ENCODE measurements at places on chromosomes 12 and 14.
A peak's percentile ranks its signal among the peaks of the same experiment; 100 is the strongest.

DNA sequence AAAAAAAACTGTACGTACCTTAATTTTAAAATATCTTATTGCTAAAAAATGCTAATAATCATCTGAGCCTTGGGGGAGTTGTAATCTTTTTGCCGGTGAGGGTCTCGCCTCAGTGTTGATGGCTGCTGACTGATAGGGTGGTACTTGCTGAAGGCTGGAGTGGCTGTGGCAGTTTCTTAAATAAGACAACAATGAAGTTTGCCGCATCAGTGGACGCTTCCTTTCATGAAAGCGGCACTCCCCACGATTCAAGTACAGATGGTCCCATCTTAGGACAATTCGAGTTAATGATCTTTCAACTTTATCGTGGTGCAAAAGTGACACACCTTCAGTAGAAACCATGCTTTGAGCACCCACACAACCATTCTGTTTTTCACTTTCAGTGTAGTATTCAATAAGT is 7.6 kb upstream of the PLD4 start:
- no peak for DNase-seq

- DNase-seq = peak; percentile 56
Measured at GRCh38 chr12:55188974-55189556, 31.8 kb upstream of the OR10A7 start.

GRCh38 chr12:12943586-12944260 is 8.2 kb downstream of the GPRC5D start:
- no peak for DNase-seq

DNA sequence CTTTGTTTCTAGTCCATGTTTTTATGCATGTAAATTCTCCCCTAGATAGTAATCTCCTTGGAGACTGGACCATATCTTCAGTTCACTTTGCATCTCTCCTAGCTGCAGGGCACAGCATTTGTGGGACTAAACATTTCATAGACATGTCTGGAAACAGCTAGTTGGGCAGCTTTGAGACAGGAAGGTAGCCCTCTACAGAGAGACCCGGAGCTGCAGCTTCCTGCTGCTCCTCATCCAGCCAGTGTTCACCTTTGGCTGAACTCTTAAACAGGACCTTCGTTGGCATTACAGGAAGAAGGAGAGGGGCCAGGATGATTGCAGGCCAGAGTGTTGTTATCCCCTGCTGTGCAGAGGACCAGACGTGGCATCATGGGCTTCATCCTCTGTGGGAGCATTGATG is 52.9 kb downstream of the GNS start:
- DNase-seq = no peak

DNA sequence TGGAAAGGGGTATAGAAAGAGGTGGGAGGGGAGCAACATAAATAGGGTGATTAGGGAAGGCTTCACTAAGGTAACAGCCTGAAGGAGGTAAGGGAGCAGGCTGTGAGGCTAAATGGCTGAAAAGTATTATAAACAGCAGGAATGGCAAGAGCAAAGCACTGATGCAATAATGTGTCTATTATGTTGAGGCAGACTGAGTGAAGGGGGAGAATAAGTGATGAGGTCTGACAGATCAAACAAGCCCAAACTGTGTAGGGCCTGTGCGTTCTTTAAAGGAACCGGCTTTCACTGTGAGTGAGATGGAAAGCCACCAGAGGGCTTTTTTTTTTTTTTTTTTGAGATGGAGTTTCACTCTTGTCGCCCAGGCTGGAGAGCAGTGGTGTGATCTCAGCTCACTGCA is 6.7 kb upstream of the VCPKMT start:
- DNase-seq = no peak

- no peak for DNase-seq
Measured at GRCh38 chr12:14613718-14614117, 46.0 kb upstream of the PLBD1 start.

GRCh38 chr12:123720141-123720814 is 8.1 kb downstream of the ATP6V0A2 start:
- no peak for DNase-seq

GRCh38 chr12:6941267-6941666 is 2.3 kb upstream of the RNU7-1 start:
- DNase-seq = no peak

DNA sequence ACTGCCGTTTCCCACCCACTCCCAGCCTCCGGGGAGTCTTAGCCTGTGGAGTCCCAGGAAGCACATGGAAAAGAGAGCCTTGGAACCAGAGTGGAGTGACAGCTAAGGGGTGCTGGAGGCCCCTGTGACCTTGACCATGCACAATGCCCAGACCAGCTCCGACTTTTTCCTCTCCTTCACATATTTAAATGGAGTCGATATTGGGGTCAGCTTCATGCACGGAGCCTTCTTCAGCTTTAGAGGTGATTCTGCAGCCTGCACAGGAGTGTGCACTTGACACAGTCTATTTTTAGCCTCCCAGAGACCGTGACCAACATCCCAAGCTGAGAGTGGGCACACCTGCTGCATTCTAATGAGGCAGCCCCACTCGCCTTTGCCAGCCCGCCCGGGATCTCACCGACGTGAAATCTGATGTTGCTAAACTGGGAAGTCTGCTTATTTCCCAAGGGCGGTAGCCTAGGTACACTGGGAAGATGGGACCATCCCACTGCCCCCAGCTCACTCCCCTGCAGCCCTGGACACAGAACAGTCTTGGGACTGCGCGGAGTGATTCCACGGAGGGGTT is 47.5 kb downstream of the PRMT8 start:
- no peak for DNase-seq

- no peak for DNase-seq
Measured at GRCh38 chr12:24049101-24049500, 99.6 kb upstream of the SOX5 start.

GRCh38 chr12:80445083-80445793 is 1.2 kb downstream of the PTPRQ start:
- no peak for DNase-seq

DNA sequence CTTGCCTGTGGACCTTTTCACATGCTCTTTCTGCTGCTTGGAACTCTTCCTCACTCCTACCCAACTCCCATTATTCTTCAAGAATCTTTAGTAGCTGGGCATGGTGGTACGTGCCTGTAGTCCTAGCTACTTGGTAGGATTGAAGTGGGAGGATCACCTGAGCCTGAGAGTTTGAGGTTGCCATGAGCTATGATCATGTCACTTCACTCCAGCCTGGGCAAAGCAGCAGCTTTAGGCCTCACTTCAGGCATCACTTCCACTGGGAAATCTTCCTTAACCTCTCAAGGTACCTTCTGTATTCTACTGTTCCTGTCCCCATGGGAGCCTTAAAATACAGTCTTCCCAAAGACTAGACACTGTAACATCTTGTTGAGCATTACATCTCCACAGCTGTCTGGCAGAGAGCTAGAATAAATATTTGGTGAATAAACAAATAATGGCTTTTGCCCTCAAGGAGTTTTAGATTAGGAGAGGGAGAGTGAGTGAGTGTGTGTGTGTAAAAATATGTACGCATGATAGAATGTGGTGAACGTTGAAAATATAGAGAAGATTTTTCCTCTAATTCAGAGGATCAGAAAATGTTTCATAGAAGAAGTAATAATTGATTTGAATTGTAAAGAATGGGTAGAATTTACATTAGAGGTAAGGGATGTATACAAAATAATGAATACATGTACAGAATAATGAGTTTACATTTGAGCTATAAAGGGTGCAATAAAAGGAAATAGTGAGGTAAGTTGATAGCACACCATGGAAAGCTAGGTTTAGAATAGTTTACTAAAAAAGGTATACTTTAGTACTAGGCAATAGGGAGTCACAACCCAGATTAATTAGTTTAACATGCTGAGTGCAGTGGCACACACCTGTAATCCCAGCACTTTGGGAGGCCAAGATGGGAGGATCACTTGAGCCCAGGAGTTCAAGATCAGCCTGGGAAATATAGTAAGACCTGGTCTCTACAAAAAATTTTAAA is 29.2 kb upstream of the BMAL2 start:
- DNase-seq = no peak

DNA sequence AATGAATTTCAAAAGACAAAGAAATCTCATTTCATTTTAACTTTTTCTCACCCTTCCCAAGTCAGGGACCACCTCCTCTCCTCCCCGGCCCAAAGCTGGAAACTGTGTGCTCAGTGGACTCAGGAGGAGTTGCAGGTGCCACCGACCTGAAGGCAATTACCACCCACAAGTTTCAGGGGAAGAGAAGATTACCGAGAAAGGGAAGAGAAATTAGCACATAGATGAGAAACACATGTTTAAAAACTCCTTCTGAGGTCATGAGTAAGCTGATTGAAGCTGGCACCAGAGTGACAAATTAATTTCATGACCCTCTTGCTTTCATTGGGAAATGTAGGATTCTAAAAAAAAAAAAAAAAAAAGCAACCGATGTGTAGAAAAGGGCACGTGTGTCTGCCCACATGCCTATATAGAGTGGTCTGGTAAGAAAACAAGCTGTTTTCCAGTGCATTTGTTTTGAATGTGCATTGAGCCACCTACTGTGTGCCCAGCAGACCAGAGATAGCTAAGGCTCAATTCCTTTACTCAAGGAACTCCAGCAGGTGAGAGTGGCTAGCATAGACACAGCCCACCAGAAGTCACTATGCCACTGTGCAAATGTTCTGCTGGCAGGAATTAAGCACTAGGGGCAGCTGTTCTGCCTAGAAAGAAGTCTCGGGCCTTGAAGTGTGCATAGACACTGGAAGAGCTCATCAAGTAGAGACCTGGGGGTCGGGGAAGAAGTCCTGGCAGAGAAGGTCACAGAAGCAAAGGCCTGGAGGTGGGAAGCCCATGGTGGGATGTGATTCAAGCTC is 30.5 kb downstream of the DPF3 start:
- DNase-seq = no peak

- DNase-seq = no peak
Measured at GRCh38 chr12:58731096-58731495, 189.2 kb downstream of the LRIG3 start.

- DNase-seq = no peak
Measured at GRCh38 chr12:91574391-91574790, 391.8 kb upstream of the DCN start.
